ENCODE measurements at places on chromosomes 11 and 22.

GRCh38 chr22:36922711-36923110, 9.3 kb downstream of the CSF2RB start:
- no peak for DNase-seq

DNA sequence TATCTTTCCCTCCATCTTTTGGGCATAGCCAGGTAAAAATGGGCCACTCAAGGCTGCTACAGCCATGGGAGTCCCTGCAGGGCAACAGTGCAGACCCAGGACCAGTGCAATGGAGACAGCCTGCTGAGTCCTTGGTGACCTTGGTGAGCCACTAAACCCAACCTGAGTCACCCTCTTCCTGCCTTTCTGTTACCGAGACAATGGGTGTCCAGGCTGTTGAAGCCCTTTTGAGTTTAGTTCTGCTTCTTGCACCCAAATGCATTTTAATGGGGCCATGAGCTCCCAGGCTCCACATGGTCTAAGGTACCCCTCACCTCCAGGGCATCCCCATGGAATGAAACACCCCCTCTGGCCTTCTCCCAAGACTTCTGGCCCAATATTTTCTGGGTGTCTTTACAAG, 874 bp upstream of the PLAAT4 start:
- DNase-seq, result peak; percentile 37

- DNase-seq, result no peak
Measured at GRCh38 chr22:40423310-40423688, 52.9 kb downstream of the SGSM3 start.

DNA sequence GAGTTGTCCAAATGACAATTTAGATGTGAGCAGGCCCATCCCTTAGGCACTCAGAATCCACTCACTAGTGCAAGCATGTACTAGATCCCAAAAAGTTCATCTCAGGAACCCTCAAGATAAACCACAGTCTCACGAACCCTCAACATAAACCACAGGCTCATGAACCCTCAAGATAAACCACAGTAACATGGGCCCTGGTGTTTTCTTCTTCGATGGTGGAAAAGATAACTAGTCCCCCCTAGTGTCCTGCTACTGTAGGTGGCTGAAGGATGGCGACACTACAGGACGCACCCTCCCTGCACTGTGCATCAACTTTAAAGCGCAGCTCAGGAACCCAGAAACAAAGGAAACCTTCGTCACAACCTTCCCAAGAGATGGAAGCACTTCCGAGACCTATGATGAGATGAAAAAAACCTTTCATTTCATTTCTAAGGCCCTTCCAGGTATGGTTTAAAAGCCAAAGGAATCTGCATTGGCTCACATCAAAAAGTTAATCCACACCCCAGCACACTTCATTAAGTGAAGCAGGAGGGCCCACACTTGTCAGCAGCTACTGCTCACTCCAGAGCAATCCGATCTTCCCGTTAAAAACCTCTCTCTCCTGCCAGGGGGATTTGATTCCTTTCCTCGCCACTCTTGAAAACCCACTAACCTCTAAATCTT, 2.4 kb downstream of the LARGE1 start:
- no peak for DNase-seq

- DNase-seq, result no peak
Measured at GRCh38 chr11:92357344-92357743, 132.7 kb downstream of the FAT3 start.

DNA sequence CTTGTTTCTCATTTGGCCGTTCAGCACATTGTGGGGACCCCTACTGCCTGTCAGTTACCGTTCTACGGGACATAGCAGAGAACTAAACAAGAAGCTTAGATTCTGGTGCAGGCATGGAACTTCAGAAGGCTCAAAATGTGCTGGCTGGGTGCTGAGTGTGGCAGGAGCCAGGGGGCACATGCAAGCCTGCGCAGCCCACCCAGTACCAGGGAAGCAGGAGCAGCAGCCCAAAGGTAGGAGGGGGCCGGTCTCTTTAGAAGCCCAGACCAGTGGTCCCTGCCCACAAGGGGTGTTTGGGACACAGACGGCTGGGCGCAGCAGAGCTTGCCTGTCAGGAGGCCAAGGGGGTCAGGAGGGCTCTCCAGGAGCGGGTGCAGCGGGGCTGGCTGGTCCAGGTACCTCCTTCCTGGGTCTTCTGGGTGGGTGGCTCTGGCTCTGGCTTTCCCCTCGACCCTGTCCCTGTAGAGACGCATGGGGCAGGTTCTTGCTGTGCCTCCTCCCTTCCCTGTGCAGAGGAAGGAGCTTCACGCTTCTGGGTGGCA, 2.2 kb downstream of the PTDSS2 start:
- no peak for DNase-seq

- no peak for DNase-seq
Measured at GRCh38 chr11:6926208-6927029, at the start of gene ZNF215. Gene ZNF215 (plus strand): TSS chr11:6926426. CDS start chr11:6932273, 5,847 bp downstream.

DNA sequence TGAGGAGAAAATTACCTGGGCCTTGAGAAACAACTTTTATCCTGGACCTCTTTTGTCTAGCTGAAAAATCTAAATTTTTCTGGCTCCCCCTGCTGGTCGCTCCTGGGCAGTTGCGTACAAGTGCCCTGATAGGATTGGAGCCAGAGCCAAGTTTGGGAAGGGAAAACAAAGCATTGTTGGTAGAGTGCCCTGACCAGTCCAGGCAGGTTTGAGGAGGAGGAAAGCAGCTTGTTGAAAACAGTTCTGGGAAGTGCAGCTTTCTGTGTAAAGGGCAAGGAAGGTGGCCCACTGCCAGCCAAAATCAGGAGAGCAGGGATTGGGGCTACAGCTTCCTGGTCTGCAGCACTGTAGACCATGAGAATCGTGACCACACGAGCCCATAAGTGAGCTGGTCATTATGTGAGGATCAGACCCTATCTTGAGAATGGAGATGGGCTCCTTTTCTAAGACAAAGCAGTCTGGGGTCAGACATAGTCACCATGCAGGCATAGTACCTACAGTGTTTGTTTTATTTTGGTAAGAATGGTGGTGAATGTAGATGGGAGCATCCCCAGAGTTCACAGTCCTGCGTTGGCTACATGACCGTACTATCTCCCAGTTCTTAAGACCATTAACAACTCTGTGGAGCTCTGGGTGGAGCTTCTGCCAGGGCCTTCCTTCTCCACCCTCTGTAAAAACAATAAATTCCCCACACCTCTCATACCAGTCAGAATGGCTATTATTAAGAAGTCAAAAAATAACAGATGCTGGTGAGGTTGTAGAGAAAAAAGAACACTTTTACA, 21.3 kb upstream of the PIK3IP1 start:
- DNase-seq, result peak; percentile 49

GRCh38 chr11:88345949-88346348, 8.4 kb upstream of the CTSC start:
- no peak for DNase-seq

DNA sequence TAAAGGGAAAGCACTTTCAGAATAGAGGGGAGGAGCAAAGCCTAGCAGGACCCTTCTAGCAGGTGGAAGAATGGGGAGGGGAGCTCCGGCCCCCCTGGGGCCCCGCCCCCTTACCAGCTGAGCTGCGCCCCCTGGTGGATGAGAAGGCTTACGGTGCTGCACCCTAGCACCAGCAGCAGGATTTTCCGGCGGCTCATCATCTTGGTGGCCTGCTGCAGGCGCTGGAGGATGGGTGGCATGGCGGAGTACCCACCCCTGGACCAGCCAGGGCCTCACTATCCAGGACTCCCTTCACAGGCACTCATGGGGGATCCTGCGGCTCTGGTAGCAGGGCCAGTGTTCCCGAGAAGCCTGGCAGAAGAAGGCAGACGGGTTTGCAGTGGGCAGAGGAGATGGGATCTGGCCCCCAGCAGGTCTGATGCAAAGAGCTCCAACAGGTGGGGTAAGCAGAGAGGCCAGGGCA, 3.8 kb downstream of the GAL3ST3 start:
- DNase-seq, result peak; percentile 78

GRCh38 chr11:125207866-125208425, 43.4 kb downstream of the PKNOX2 start:
- no peak for DNase-seq

DNA sequence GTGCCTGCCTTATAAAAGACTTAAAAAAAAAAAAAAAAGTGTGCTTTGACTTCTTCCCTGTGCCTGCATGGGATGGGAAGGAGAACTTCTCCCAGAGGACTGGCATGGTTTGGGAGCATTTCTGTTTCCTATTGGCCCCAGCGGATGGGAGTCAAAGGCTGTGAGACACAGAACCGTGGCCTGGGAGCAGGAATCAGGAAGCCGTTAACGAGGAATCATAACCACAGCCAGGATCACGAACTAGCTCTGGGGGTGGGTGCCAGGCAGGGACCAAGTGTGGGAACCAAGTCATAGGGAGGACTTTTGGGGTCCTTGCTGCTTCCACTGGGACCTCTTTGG, 526 bp downstream of the C1QTNF6 start:
- DNase-seq, result no peak

DNA sequence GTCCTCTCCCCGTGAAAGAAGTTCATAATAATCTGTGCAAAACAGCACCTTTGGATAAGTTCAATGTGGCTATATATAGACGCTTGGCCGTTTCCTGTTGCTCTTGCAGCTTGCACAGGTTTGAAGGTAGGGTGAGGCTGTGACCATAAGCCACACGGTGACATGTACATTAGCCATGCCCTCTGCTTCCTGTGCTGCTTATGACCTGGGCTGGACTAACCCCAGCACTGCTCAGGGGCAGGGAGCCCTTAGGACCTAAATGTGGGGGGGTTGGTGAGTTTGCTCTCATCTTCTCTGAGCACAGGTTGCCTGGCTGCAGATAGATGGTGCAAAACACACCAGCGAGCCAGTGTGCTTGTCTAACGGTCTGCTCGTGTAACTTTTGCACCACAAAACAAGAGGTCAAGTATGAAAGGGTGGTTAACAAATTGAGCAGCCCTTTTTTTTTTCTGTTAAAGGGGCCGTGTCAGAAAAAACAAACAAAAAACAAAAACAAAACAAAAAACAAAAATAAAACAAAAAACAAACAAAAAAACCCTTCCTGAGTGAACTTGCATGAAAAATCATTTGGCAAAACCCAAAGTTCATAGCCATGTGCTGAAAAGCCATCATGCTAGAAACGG, 37.3 kb downstream of the FLI1 start:
- DNase-seq, result no peak

GRCh38 chr22:42704896-42705295, 15.8 kb downstream of the A4GALT start:
- DNase-seq, result no peak

- DNase-seq, result no peak
Measured at GRCh38 chr11:68524681-68525080, 64.1 kb downstream of the PPP6R3 start.

GRCh38 chr11:16969010-16969999, 44.9 kb downstream of the PLEKHA7 start:
- no peak for DNase-seq

GRCh38 chr11:128053981-128054931, 533.1 kb downstream of the ETS1 start:
- DNase-seq, result no peak

DNA sequence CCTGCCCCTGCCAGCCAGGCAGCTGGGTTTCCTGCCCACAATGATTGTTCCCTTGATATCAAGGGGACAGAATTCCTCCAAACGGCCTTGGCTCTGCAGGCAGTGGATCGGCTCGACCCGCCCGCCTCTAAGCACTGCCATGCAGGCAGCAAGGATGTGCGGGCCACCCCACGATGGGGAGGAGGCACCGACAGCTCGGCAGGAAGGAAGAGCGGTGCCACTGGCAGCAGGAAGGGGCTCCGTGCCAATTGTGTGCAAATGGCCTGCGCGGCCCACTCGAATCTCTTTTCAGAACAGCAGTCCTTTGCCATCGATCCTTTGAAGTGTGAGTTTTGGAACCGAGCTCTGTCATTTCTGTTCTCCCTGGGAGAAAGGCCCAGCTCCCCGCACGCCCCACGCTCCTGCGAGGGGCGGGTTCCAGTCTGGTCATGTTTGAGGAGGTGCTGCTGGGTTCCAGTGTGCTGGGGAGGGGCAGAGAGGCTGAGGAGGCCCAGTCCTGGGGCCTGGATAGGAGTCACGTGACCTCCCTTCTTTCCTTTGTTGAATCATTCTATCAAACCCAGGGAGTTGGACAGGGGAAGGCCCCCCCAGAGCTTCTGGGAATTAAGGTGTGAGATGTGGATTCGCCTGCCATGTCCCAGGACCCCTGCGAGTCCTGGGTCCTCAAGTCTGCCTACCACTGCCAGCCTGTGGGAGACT, 406.0 kb downstream of the CTTN start:
- no peak for DNase-seq

DNA sequence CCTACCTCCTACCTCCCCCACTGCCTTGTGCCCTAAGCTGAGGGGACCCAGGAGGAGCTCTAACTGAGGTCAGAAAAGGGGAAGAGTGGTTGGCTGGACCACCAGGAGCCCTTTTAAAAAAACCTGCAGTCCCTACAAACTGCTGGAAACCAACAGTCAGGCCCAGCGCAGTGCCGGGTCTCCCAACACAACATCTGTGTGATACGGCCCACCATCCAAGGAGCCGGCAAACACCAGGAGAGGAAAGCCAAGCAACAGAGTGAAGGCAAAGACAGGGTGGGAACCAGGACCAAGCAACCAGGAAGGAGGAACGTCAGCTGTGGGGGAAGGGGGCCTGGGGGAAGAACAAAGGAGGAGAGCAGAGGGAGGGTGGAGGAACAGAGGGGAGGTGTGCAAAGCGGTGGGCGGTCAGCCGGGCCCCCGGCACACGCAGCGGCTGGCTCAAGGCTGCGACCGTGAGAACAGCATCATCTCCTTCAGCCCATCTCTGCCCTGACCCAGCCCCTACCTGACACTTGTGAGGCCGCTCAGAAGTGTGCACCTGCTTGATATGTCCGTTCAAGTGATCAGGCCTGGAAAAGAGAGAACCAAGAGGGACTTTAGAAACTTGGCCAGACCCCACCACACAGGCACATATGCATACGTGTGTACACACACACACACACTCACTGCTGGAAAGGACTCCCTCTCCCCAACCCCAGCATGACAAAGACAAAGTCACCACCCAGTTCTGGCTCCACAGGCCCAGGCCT, 3.6 kb downstream of the PATZ1 start:
- no peak for DNase-seq

DNA sequence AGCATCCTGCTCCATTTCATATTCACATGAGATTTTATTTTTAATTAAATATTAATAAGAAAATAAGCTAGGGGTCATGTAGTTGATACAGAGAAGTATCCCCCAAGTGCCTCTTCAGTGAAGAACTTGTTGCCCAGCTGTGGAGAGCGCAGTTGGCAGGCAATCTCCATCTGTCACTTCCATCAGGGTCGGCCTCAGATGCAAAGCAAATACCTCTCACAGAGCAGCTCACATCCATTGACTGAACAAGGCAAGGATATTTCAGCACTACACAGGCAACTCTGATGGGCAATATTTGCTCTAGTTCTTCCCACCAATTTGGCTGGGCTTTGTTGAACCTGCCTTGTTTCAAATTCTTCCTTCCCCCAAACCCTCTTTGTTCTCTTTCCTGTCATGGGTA, 129.4 kb downstream of the NOX4 start:
- DNase-seq, result no peak

GRCh38 chr11:40877256-40877655, 582.2 kb downstream of the LRRC4C start:
- DNase-seq, result no peak

Measured in activated gamma-delta T cell treated with anti-CD3 and anti-CD28 coated beads, Interleukin-2, amount 50 U/mL, for 16 hours (primary cell).